ENCODE measurements at places on chromosomes 7 and 10.
A peak's percentile ranks its signal among the peaks of the same experiment; 100 is the strongest.

DNA sequence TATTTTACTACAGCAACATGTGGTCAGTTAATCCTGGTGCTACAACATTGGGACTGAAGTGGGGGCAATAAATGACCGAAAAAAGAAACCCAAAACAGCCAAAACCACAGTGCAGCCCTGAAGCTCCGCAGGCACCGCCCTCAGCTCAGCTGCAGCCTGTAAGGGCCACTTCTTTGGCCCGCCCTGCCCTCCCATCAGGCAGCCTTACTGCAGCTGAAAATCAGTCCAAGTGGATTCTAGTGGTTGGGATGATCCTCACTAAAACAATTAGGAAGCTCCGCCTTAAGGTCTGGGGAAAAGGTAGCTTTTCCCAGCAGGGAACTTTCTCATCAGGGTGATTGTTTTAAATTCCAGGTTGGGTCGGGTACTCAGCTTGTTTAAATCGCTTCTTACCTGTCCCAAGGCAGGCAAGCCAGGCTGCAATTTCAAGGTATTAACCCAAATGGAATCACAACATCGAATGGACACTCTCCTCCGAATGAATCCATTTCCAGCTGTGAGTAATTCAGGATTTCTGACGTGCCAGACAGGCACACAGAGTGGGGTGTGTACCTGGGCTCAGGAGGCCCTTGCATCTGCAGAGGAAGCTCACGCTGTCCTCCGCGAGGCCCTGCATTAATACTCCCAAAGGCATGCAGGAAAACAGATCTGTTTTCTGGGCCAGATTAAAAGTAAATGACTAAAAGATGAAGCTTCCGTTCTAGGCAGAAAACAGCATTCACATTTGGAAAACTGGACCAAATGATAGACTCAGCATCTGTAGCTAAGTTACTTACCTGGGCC is 104.3 kb downstream of the CREB5 start:
- no peak for DNase-seq

GRCh38 chr10:13654118-13654830 is 67.5 kb downstream of the PRPF18 start:
- DNase-seq, result no peak

DNA sequence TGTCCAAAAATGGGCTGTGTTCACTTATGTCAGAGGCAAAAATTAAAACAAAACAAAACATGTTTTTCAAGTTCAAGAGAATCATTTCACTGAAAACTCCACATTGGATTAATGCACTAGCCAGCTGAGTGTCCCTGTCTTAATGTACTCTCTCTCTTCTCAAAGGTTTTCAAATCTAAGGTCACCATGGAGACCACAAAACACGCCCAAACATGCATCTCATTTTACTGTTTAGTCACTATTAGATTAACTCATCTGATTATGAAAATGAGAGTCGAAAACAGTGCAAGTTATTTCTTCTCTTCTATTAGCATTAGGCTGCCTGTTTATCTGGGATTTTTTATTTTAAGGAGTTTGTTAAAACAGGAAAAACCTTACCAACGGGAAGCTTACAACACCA is 70.8 kb upstream of the ASAH2 start:
- no peak for DNase-seq

GRCh38 chr10:67978749-67979148 is 94.3 kb downstream of the SIRT1 start:
- no peak for DNase-seq

DNA sequence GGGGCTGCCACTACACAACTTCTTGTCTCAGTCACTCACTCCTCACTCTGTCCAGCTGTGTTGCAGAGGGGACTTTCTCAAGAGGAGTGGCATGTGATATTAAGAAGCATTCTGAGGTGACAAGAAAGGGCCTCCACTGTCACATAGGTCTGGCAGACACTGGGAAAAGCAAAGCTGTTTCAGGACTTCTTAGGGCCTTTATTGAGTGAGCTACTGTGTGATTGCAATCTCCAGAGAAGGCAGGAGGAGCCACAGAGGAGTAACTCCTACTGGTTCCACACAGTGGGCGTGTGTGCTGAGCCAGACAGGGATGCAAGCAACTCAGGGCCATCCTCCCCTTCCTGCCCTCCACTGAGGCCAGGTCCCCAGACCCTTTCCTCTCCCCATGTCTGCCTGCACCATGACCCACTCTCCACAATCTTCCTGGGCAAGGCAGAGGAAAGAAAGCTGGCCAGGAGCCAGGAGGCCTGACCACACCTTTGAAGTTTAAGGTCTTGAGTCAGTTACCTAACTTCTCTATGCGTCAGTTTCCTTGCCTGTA is 262.0 kb upstream of the ZMIZ1 start:
- DNase-seq, result no peak

DNA sequence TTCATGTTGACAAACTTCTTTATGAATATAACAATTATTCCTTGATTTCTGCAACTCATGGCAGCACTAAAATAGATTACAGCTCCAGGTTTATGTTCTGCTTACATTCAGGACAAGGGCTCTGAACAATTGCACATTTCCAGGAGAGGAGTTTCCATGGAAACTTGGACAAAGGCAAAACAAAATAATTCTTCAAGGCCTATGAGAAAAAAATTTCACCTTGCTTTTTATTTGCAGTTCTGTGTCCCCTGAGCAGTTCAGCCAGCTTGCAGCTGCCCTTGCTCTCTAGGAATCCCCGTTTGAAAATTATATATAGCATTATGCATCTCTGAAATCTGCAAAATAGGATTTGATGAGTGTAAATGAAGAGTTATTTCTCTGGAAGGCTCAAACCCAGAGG is 71.7 kb downstream of the ARL4A start:
- DNase-seq, result no peak

- DNase-seq, result peak; percentile 67
These were observed 6.1 kb downstream of the NYAP1 start for GRCh38 chr7:100489824-100490223.

- DNase-seq, result no peak
These were observed 279.5 kb upstream of the GNAI1 start for GRCh38 chr7:79855172-79855571.

DNA sequence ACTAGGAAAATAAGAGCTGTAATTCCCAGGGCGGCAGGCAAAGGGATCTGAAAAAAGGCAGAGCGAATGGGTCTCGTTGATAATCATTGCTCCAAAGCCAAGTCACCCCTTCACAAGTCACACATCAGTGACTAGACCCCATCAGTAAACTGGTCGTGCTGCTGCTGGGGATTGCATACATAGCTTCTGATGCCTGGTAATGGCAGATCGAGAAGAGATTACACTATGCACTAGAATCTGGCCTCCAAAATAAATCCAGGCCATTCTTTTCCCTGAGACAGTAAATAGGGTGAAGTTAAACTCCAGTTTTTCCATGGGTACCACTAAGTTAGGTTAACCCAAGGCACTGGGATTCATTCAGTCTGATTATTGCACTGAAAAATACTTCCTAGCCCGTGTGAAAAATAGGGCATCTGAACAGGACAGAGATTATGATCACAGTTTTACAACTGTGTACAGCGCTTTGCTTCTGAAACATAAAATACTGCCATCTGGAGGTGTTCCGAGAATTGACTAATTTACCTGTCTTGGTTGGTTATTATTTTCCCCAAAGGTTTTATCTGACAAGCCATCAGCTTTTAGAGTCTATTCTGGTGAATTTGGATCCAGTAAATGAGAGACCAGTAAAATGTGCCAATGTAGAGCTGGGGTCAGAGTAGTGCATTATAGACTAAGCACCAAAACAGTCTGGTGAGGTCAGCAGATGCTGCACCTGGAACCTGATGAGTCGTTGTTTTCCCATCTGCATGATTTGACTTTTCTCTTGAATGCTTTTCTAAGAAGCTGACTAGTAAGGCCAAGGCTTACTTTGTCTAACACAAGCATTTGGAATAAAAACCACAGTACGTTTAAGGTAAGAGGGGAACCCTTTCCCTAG is 82.9 kb upstream of the AFAP1L2 start:
- DNase-seq, result no peak

GRCh38 chr10:93379731-93380575 is 102.2 kb downstream of the MYOF start:
- no peak for DNase-seq

DNA sequence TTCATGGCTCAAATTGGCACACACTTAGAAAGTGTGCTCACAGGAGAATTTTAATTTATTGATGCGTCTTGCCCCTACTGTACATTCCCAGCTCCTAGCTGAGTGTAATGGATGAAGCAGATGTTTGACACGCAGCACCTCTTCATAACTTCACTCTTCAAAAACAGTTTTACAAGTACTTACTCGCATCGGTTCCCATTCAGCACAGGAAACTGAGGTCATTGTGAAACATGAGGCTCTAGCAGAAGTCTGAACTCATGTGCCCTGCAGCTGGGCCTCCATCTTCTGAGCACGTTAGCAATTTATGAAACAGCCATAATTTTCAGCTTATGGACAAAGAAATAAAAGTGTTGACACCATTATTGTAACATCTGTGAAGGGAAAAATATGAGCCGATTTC is 558.9 kb upstream of the MGMT start:
- no peak for DNase-seq

GRCh38 chr10:11335167-11335652 is 276.2 kb downstream of the USP6NL start:
- DNase-seq, result no peak

- DNase-seq, result no peak
These were observed 12.0 kb upstream of the BTBD16 start for GRCh38 chr10:122259075-122259466.

DNA sequence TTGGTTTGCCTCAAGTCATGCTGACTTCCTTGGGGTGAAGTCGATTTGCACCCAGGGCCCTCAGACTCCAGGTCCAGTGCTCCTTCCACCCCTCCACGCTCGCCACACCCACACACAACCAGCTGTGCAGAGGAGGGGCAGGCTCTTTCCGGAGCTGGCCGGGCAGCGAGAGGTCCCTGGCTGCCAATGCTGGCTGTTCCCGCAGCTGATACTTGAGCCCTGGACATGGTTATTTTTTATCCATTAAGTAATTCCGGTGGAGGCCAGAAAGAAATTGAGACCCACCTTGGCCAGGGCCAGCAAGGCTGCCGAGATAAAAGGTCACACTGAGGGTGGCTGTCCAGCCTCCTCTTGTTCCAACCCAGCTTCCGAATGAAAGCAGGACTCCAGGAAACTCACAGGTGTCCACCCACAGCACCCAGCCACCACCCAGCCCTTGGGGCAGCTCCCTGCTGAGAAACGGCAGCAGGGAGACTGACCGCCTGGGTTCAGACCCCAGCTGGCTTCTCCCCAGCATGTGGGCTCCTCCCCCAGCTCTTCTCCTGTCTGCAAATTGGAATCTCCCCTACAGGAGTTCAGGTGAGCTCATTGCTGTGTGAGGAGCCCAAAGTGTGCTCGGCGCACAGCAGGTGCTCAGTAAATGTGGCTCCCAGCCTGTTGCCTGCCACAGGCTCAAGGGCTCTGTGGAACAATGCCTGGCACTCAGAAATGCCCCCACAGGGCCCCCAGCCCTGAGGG is 77.8 kb downstream of the PDGFA start:
- DNase-seq, result no peak

- no peak for DNase-seq
These were observed 5.6 kb downstream of the ABI1 start for GRCh38 chr10:26855186-26855585.

DNA sequence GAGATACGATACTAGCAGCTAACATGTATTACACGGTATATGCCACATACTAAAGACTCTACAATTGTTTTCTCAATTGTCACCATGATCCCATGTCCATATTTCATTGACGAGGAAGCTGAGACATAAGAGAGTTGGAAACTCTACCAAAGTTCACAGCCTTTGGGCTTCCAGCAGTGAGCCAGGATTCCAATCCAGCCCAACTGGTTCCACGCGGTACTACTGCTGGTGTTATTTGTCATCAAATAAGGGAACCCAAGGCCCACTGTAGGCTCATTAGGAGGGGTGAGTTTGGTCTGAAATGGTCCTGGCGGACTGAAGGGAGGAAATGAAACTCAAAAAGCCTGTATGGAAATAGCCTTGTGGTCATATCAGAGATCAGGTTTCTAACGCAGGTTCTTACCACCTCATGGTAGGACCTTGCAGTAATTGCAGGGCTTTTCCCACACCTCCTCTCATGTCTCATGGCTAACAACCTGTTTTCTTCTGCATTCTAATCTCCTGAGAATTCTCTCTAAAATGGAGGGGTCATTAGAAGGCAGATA is 814.6 kb downstream of the LRMDA start:
- no peak for DNase-seq

GRCh38 chr7:12584930-12585329 is 14.4 kb downstream of the SCIN start:
- DNase-seq, result no peak

GRCh38 chr10:11245095-11245479 is 227.4 kb downstream of the CELF2 start:
- no peak for DNase-seq

All from SW 1271 (cell line).